T follicular helper cell (primary cell): ENCODE measurements at places on chromosomes 4 and X.

- no peak for DNase-seq
These were observed 80.5 kb downstream of the HNRNPD start for GRCh38 chr4:82293304-82293703.

- DNase-seq: no peak
These were observed 12.3 kb downstream of the CLDN2 start for GRCh38 chrX:106932492-106932923.

DNA sequence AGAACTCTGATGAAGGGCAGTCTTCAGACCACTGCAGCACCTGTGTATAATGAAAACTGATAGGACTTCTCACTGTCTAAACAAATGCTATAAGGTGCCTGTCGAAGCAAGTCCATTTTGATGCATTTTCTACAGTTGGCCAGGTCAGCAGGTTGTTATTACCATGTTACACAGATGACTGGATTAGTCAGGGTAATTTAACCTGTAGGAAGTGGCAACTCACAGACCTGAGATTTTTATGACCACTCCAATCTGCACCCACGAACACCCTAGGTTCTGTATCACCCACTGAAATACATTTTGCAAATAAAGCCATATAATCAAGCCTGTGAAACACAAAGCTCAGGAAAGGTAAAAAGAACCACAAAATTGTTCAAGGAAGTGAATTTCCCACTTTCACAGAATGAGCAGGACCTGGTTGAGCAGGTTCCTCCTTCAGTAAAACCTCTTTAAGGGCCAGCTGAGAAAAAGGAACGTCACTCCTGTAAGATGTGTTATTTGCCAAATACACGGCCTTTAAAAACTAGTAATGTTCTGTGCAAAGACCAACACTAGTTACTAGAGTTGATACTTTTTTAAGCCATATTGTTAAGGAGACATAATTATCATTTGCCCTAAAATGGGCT, 12.7 kb downstream of the MAML3 start:
- no peak for DNase-seq

- DNase-seq: no peak
These were observed 2.2 kb downstream of the MAMLD1 start for GRCh38 chrX:150365051-150365989.

GRCh38 chrX:143994206-143994605, 110.3 kb downstream of the UBE2NL start:
- no peak for DNase-seq

GRCh38 chrX:49042581-49043219, 457 bp downstream of the TFE3 start:
- DNase-seq: no peak

DNA sequence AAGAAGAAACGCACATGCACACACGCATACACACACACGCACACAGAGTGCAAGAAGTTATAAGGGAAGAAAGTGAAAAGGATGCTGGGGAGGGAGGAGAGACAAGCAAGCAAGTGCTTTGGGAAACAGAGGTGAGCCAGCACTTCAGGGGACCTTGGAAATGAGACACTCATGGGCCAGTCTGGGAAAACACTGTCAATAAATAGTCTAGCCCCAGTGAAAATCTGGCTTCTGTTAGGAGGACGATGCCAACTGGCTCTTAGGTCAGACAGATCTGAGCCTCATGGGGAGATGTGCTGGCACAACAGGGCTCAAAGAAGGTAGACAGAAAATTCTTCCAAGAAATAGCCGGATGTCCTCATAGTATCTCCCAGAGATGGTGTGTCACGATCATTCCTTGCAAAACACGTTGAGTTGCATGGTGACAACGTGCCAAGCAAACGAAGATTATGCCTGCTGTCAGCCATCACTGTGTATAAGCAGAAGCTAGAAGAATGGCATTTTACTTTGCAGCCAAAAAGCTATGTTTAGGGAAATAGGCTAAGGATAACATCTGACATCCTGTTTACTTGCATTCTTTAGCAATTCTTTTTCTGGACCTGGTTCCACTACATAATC, 557 bp upstream of the ARHGEF6 start:
- DNase-seq: no peak

- no peak for DNase-seq
These were observed 62.6 kb downstream of the MAD2L1 start for GRCh38 chr4:120004054-120004453.

- DNase-seq: no peak
These were observed 631.5 kb downstream of the RAB28 start for GRCh38 chr4:12852338-12853307.

DNA sequence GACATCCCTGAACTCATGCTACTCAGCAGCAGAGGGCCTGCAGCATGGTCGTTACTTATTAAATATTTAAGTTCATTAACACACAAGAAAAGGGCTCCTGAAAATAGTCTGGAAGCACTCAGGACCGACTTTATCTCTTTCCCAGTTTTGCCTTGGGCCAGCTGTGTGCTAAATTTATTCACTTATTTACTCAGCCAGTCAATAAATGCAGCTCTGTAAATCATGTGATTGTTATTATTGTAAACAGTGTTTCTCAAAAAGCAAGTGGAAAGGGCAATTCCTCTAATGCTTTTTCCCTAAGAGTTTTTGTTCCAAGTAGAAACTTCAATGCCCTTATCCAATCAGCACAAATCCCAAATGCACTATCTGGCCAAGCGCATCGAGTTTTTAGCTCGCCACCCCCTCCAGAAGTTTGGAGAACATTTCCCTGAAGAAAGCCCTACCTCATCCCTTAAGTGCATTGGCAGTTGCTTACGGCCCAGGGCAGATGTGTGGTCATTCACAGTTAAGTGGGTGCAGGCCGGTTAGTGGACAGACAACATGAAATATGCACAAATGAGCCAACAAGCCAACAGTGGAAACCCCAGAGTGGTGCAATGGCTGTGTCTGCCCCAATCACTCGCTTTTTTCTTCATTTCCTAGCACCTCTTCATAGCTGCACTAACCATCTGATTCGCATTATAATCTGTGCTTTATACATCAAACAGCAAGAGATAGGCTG, 125.8 kb downstream of the SMIM20 start:
- DNase-seq: no peak

GRCh38 chrX:7218321-7219152, 70.6 kb upstream of the PUDP start:
- no peak for DNase-seq

DNA sequence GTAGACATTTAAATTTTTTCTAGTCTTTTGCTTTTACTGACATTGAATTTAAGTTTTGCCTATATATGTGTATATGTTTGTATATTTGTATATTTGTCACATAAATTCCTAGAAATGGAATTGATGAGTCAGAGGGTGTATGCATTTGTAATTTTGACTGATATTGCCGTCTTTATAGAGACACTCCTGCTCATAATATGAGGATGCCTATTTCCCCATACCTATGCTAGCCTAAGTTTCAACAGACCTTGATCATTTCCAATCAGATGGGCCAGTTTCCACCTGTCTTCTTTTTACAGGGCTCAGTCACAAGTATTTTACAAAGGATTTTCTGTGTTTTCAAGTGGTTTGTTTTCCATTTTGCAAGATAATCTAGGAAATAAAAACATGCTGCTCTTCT, 10.8 kb downstream of the PDLIM5 start:
- DNase-seq: no peak

GRCh38 chrX:49192722-49193328, 6.7 kb upstream of the PRICKLE3 start:
- no peak for DNase-seq
